ENCODE measurements at places on chromosomes 16 and 17.
A peak's percentile ranks its signal among the peaks of the same experiment; 100 is the strongest.

DNA sequence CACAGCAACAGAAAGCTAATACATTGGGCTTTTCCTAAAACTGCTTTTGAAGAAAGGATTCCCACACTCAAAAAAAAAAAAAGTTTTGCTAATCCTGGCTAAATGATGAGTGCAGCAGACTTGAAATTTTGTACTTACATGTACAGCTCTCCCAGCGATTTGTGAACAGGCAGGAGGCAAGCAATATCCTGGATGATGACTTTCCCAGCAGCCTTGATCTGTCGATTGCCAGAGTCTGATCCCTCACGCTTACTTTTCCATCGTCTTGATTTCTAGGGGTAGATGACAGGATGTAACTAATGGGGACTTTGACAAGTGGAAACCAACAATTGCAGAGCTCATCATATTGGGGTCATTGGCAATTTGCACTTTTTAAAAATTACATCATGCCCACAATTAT is 91.4 kb downstream of the WDR59 start:
- DNase-seq, result no peak

GRCh38 chr17:81135505-81136278 is 29.6 kb upstream of the PVALEF start:
- no peak for DNase-seq

DNA sequence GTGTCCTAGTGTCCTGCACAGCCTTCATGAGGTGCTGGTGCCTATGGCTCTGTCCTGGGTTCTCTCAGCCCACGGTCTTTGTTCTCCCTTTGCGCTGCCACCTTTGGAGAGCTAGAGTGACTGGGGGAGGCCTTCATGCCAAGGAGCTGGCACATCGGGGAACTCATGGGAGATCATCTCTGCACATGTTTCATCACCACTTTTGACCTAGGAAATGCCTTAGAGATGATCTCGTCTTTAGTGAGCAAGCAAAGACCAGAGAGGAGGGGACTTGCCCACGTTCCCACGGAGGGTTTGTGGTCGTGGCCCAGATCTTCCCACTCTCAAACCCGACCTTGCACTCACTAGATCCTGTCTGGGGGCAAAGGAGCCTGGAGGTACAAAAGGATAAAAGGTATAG is 23.5 kb downstream of the TBX4 start:
- no peak for DNase-seq

DNA sequence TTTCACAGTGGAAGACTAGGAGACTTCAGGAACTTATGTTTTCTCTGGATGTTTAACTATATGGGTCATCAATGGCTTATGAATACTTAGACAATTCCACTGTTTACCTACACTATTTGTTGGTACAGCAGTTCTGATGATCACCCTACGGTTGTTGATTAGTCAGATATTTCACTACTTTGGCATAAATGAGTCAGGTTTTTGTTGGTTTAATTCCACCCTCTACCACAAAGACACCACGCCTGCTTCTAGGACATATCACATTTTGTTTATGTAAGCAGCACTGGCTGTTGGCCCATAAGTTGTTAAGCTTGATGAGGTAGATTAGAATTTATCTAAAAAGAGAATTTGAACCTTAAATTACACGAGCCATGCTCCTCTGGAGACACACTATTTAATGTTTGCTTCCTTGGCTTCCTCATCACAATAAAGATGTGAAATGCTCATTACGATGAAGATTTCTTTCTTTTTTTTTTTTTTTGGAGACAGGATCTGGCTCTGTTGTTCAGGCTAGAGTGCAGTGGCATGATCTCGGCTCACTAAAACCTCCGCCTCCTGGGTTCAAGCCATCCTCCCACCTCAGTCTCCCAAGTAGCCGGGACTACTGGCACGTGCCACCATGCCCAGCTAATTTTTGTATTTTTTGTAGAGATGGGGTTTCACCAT is 4.3 kb downstream of the GDE1 start:
- DNase-seq, result no peak

GRCh38 chr17:50919321-50920040 is 53.3 kb upstream of the TOB1 start:
- DNase-seq, result peak; percentile 48

GRCh38 chr17:40547079-40547784 is 18.0 kb downstream of the CCR7 start:
- DNase-seq, result no peak

DNA sequence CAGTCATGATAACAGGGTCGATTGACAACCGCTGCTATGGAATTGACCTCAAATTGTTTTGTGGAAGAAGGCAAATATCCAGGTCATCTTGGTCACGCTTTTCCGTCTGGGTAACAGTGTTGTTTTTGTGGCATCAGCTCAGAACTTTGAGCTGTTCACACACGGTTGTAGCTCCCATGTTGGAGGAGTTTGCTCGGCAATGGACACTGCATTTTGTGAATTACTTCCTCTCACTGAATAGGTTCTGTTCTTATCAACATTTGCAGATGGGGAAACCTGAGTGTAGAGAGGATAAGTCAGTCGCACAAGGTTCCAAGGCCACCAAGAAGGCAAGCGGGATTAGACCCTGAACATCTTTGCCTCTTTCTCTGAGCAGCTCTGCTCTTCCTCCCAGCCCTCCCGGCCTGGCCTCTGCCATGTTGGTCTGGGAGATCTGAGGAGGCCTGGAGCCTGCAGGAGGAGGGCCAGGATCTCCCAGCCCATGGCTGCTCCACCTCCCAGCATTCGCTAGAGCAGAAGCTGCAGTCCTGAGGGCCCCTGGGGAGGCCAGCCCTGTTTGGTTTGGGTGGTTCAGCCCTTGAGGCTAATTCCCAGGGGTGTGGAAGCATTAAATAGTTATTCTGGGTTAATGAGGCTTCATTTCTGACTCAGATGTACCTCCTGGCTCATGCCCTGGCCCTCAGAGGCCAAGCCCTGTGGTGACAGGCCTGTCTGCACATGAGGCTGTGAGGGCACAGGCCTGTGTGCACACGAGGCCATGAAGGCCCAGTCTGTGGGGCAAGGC is 154.1 kb upstream of the PLCG2 start:
- no peak for DNase-seq

- no peak for DNase-seq
Observed at GRCh38 chr17:41131979-41132378, 8.0 kb upstream of the KRTAP4-12 start.

DNA sequence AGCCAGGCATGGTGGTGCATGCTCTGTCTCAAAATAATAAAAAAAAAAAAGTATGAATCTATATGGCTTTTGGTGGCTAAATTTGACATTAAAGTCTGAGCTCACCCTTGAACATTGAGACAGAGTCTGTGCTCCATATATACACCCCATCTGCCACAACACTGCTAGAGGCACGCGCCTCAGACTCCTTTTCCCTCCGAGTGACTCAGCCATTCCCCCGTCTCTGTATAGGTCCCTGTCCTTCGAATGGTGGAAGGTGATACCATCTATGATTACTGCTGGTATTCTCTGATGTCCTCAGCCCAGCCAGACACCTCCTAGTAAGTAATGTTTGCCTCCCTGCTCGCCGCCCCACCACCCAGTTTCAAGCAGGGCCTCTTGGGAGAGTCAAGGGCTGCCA is 4.5 kb upstream of the EFNB3 start:
- DNase-seq, result no peak

DNA sequence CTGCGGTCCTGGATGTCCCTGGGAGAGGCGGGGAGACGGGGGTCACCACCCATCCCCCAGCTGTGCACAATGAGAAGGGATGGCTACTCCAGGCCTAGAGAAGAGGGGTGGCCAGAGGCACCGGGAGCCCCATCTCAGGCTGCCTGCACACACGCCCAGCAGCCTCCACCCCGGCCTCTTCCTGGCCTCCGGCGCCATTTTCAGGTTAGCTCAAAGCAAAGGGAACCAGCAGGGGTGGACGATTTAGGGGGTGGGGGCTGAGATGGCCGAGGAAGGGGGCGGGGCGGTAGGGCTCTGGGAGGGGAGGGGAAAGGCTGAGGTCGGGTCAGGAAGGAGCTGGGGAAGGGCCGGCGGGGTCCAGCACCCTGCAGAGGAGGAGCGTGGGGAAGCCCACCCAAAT is 42.8 kb downstream of the SRCIN1 start:
- DNase-seq, result no peak

- DNase-seq, result no peak
Observed at GRCh38 chr17:27760069-27760885, 40.1 kb downstream of the NOS2 start.

DNA sequence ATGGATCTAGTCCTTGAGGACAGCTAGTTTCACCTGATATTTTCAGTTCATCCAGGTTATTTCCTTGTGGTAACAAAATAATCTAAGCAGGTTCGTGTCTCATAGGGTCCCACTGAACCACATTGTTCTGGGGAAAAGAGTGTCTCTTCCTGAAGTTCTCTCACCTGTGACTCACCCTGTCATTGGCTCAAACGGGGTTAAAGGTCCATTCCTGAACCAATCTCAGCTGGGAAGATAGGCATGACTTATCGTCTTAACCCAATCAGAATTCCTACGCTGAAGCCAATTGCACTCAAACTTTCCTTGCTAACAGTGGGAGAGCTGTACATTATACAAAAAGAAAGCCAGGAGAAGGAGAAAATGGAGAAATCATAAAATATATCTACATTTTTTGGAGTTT is 475.8 kb downstream of the TOX3 start:
- DNase-seq, result no peak

- DNase-seq, result peak; percentile 64
Observed at GRCh38 chr16:51538707-51539498, 387.8 kb upstream of the SALL1 start.

DNA sequence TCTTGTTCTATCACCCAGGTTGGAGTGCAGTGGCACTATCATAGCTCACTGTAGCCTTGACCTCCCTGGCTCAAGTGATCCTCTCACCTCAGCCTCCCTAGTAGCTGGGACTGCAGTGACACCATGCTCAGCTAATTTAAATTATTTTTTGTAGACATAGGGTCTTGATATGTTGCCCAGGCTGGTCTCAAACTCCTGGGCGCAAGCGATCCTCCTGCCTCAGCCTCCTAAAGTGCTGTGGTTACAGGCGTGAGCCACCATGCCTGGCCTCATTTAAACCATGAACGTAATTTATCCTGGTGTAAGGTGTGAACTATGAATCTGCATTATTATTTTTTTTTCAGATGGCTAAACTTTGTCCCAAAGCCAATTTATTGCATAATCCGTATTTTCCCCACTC is 37.3 kb downstream of the LAT start:
- no peak for DNase-seq

DNA sequence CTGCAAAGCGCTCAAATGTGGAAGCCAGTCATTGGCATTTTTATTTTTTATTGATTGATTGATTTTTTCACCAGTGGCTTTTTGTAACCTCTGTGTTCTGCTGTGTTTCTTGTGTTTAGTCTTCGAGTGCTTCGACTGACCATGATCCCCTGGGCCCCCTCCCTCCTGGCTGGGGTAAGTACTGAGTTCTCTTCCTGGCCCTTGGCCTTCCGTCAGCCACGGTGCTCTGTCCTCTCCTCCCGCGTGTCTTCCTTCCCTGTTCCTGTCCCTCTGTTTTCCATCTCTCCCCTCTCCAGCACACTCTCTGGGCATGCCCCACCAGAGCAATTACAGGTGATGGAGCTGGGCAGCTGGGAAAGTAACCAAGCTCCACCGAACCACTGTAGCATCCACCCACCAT is 25.8 kb upstream of the CLEC18A start:
- no peak for DNase-seq

- DNase-seq, result no peak
Observed at GRCh38 chr17:33561569-33562334, 268.7 kb upstream of the ASIC2 start.

DNA sequence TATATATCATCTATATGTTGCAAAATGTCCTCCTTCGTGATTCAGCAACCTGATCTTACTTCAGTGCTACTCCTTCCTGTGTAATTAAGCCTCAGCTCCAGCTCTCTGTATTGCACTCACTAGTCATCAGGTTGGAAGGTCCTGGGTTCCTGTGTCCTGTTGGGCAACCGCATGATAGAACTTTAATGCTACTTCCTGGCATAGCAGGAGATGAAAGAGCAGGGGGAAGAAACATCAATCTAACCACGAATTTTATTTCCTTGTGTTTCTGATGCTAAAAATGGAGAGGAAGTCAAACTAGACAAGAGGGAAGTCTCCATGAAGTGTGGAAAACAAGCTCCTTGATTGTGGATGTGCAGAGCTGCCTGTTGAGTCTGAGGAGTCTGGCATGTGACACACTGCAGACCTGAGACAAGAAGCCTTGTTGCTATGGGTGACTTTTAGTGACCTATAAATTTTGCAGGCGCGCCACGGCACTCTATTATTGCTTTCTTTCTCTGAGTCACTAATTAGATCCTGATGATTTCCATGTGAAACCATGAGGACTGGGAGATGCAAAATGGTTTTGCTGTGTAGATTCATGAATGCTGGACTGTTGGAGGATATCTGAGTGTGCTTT is 25.6 kb downstream of the IGSF6 start:
- peak; percentile 88 for DNase-seq

DNA sequence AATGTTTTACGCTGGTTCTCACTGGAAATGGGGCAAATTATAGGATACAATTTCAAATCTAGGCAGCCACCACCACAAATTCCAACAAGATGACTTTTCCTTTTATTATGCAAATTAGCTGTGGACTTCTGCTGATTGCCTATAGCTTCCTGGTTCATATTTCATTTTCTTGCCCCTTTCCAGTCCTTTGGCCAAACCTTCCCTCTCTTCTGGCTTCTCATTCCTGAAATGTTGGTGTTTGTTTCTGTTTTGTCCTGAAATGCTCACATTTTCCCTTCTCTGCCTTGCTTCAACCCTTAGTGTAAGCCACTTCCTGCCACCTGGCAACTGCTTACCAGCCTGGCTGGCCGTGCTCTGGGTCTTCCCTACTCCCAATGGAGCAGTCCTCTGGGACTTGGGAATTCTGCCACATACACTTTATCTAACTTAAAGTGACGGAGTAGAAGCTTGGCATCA is 14.0 kb downstream of the PRSS54 start:
- no peak for DNase-seq

GRCh38 chr17:17309356-17309755 is 6.2 kb downstream of the NT5M start:
- no peak for DNase-seq

- no peak for DNase-seq
Observed at GRCh38 chr16:68915589-68915988, 72.3 kb downstream of the TANGO6 start.

DNA sequence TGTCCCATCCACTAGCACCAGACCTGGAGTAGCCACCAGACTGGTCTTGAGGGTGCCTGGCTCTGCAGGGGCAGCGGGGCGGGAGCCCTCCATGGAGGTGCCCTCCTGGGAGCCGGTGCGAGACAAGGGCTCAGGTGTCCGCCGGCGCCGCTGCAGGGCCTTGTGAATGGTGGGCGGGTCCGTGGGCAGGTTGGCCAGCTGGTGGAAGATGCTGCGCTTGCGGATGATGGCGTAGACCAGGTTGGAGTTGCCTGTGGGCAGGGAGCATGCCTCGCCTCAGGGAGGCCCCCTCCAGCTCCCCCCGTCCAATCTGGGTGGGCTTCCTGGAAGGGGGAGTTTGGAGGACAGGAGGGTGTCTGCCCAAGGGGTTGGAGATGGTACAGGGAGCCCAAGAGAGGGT is 18.4 kb downstream of the OTOP3 start:
- no peak for DNase-seq

- DNase-seq, result peak; percentile 14
Observed at GRCh38 chr17:48153691-48154358, 46.3 kb downstream of the SNX11 start.
